Ureter (tissue), 1 donor: ENCODE measurements at places on chromosomes 13 and 19. TPM values are rescaled to one million over a fixed set of nuclear protein-coding genes. Genes with fewer than 3 reads are reported as not detected.

The ZNF253 gene
- 27.5 TPM for total RNA-seq

The PSG3 gene
- not detected for total RNA-seq

The MBD3L2 gene
- not detected for total RNA-seq

GRCh38 chr13:105972811-105973590 lies 562.5 kb downstream of the EFNB2 start:
- no peak for DNase-seq

- peak; percentile 65 for DNase-seq
Measured at GRCh38 chr19:55251341-55252081, 7.3 kb downstream of the PPP6R1 start.

GRCh38 chr19:52142001-52142595 lies 2.4 kb upstream of the ZNF616 start:
- no peak for DNase-seq

- no peak for DNase-seq
Measured at GRCh38 chr13:34164582-34164981, 346.6 kb downstream of the RFC3 start.

- no peak for DNase-seq
Measured at GRCh38 chr19:33883859-33884519, 87.3 kb downstream of the KCTD15 start.

GRCh38 chr13:78465250-78465649 lies 138.1 kb downstream of the POU4F1 start:
- DNase-seq, result no peak

DNA sequence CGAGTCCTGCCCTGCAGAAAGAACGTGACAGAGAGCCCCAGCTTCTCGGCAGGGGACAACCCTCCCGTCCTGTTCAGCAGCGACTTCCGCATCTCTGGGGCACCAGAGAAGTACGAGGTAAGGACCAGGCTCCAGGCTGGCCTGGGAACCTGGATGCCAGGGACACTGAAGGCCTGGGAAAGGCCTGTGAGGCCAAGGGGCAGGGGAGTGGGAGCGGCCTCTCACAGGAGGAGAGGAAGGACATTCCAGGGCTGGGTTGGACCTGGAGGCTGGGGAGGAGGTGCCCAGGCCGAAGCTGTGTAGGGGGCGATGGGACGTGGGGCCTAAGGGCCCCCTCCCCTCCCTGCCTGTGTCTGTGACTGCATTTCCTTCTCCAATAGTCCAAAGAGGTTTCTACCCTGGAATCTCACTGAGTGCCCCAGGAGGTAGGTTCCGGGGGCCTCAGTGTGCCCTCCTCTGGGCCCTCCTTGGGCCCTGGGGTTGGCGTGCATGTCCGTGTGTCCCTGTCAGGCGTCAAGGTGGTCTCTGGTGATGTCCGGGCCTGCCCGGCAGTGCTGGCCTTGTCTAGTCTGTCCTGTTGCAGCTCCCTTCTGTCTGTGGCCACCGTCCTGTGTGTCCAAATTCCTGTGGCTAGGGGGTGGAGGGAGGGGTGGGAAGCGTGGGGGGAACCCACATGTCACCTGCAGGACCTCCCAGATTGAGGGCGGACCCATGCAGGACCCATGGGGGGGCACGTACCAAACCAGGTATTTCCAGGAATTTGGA lies 16.9 kb upstream of the CD22 start:
- DNase-seq, result no peak

GRCh38 chr13:58843567-58843966 lies 1212.0 kb downstream of the PCDH17 start:
- DNase-seq, result no peak

DNA sequence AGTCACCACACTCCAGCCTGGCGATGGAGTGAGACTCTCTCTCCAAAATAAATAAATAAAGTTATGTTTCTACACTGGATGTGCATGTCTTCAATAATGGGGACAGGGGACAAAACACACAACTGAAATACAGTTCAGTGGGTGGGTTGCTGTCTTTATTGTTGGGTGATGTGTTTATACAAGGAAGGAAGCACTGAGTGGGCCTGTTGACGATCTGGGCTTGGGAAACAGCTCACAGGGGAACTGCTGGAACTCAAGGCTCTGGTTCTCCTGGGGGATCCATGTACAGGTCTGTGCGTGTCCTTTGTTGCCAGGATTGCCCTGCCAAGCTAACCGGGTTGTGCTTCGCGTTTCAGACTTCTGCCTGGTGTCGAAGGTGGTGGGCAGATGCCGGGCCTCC lies 18.9 kb downstream of the SPINT2 start:
- DNase-seq, result no peak

DNA sequence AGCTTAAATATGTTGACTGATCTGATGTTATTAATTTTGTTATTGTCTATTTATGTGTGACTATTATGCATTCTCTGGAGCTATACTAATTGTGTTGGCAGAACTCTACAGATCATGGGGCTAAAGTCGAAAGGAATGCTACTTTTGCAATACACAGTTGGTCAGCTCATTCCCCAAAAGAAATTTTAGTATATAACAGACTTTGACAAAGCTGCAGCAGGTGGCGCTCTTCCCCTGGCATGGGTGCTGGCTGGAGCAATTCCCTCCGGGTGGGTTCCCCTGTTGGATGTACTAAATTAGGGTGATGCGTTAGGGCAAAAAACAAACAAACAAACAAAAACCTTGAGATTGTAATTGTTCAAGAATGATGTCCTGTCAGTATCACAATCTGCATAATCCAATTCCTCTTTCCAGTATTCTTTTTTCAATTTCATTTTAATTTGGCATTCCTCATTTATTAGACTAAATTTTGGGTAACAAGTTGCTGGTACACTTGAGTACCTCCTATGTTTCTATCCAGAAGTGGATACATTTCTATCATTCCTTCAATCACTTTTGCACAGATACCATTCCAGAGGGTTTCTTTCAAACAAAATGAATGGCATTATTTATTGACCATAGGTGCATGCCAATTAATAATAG lies 322.8 kb upstream of the EDNRB start:
- DNase-seq, result no peak

- DNase-seq, result no peak
Measured at GRCh38 chr19:1524287-1524971, 552 bp downstream of the PLK5 start.

- DNase-seq, result no peak
Measured at GRCh38 chr13:38417727-38418126, 68.1 kb downstream of the UFM1 start.

- DNase-seq, result peak; percentile 48
Measured at GRCh38 chr19:28468701-28469459, 744.1 kb downstream of the UQCRFS1 start.

DNA sequence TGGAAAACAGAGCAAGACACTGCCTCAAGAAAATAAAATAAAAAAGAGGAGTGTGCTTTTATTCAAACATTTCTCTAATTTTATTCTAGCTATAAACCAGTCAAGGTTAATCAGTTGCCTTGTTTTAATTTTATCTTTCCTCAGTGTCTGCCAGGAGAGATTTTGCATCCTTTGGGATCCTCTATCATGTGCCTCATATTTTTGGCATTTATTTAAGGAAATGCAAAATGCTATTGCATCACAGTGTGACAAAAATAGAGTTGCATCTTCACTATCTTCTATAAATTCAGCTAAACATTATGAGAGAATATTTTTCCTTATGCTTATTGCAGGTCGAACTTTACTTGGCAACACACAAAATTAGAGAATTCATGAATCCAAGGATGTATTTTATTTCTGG lies 639.0 kb upstream of the KLF12 start:
- no peak for DNase-seq

DNA sequence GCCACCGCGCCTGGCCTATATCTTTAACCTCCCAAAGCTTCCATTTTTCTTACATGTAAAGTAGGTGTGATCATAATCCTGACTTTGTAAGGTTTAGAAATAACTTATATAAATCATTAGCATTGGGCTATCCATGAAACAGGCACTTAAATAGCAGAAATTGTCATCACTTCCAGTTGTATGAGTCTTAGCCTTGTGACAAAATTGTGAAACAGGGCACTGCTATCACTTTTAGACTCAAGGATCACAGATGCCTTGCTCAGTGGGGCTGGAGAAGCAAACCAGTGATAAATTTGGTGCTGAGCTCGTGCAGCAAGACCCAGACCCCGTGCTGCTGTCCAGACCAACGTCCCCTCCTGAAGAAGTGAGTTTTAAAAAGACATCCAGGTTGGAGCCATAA lies 209.7 kb downstream of the KATNAL1 start:
- DNase-seq, result no peak

DNA sequence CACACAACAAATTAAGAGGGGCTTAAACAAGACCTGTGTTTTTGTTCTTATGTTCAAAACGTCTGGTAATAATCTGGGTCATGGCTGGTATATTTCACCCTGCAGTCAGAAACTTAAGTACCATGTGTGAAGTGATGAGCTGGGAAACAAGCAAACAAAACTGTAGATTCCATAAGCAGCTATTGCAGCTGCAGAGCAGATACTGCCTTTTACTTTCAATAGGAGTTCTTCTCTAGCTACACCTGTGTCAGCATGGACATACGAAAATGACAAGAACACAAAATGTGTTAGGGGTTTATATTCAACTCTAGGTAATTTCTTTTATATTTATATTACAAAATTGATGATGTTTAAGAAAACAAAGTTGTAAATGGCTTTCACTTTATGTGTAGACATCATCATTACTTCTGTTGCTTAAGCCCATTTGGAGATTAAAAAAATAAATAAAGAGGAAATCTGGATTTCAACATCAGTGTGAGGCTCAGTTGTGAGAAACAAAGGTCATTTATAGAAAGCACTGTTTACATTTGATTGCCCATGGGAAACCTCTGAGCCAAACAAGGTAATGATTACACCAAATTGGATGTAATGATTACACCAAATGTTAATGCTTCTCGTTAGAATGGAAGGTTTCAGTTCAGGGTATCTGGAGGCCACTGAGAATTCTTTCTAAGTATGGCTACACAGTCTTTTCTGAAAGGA lies 451.0 kb upstream of the SLC10A2 start:
- no peak for DNase-seq

- no peak for DNase-seq
Measured at GRCh38 chr19:14530506-14530905, 1.1 kb downstream of the TECR start.

- no peak for DNase-seq
Measured at GRCh38 chr13:98450539-98451111, 126.3 kb downstream of the STK24 start.
